ENCODE measurements at places on chromosomes 4 and X. TPM values are rescaled to one million over a fixed set of nuclear protein-coding genes. Genes with fewer than 3 reads are reported as not detected.

The SPATA4 gene
- total RNA-seq: not detected

The TMEM31 gene
- not detected for total RNA-seq

The S100P gene
- total RNA-seq: 9.9 TPM

The ALG13 gene
- 51.4 TPM for total RNA-seq

The TMPRSS11F gene
- total RNA-seq: not detected

The USP51 gene
- 1.1 TPM for total RNA-seq

The PTCHD1 gene
- not detected for total RNA-seq

The SHOX gene
- total RNA-seq: not detected

The NAP1L3 gene
- total RNA-seq: 1.2 TPM

The INTU gene
- not detected for total RNA-seq

The ZNF81 gene
- total RNA-seq: 9.3 TPM

The CDKL2 gene
- 0.45 TPM for total RNA-seq

The BLTP1 gene
- total RNA-seq: 46.4 TPM

Measured in activated naive CD4-positive, alpha-beta T cell treated with anti-CD3 and anti-CD28 coated beads, Interleukin-2, amount 10 ng/mL, durations not matched to agents 5 hours and 36 hours (primary cell).